ENCODE measurements at places on chromosomes 6 and 20.

GRCh38 chr20:32116079-32116521 is 6.6 kb downstream of the TM9SF4 start:
- no peak for DNase-seq

DNA sequence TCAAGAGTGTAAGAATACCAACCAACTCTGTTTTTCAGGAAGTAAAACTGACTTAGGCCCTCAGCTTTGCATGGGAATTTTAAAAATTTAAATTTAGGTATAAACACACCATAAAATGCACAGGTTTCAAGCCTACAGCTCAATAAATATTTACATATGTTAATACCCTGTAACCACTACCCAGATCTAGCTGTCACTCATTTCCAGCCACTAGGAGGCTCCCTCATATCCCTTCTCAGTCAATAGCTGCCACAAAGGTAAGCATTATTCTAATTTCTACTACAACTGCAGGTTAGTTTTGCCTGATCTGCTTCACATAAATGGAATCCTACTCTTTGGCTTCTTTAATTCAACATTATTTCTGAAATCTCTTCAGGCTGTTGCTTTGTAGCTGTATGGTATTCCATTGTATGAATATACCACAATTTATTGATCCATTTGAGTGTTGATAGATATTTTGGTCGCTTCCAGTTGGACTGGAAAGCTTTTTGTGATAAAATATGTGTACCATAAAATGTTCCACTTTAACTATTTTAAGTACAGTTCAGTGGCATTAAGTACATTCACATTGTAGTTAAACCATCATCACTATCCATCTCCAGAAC is 32.5 kb upstream of the MEI4 start:
- DNase-seq = no peak

DNA sequence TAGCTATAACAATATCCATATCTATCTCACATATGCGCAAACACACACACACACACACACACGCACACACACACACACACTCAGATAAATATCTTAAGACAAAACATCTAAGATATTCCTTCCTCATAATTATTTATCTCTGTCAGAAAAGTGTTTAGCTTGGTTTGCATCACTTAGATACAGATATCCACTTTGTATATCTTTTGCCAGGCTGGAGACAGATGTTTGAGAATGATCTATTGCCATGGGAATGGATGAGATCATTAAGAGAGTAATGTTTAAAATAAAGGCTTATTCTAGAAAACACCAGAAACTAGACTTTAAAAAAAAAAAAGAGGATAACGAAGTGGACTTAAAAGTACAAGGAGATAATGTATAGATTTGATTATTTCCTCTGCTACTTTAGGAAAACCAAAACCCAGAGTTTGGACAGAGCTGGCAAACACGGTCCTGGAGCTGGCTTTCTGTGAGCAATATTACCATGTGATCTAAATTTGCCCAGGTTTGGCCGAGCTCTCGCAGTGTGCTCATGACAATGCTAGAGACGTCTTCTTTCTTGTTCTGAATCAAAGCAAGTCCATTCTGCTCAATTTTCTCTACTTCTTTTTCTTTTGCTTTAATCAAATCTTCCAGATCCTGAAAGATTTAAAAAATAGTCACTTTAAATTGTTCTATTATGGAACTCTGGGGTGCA is 411.8 kb downstream of the SYNE1 start:
- DNase-seq = no peak

DNA sequence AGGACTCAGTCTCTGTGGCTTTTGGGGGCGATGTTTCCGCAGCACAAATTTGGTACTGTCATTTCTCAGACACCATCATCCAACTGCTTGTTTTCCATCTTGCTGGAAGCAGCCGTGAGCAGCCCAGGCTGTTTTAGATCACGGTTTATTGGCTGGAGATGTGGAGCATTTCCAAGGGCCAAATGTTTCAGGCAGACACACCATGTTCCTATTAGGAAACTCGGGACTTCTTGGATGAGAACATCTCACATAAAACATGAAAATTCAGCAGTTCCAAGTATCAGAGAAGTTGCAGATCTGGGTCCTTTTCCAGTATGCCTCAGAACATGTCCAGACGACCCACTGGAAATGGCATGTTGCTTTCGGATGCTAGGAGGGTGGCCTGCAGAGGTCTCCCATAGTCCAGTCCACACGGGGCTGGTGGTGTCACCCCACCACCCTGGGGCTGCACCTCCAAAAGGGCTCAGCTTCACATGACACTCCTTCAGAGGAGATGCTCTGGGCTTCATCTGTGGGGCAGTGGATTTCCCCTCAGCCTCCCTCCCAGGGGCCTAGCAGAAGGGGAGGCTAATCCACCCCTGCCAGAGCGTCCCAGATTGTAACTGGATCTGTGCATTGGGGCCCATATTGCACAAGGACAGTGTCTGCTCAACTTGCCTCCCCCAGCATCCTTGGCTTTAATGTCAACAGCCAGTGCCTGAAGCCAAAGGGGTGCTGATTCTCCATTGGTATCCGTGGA is 176.3 kb downstream of the SCP2D1 start:
- DNase-seq = no peak

GRCh38 chr6:140001821-140002341 is 627.4 kb upstream of the CITED2 start:
- no peak for DNase-seq

GRCh38 chr20:34675993-34676641 is 775 bp downstream of the PIGU start:
- no peak for DNase-seq

- DNase-seq = no peak
These were observed 14.9 kb downstream of the TMEM181 start for GRCh38 chr6:158574800-158575199.

DNA sequence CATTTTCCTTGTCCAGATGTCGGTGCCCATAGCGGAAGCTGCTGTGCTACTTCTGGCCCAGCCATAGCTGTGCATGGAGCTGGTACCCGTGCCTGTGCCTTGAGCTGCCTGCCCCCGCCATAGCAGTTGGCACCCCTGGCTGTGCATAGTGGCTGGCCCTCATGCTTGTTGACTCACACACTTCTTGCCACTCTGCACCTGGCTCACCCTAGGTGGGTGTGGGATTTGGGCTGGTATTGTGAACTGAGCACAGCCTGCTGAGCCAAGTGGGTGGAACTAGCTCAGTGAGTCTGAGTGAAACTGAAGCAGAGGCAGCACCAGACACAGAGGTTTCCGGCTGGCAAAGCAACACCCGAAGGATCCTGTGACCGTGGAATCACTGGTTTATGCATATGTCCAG is 689.5 kb upstream of the EYS start:
- no peak for DNase-seq

GRCh38 chr6:75842732-75843131 is 93.7 kb downstream of the MYO6 start:
- no peak for DNase-seq

DNA sequence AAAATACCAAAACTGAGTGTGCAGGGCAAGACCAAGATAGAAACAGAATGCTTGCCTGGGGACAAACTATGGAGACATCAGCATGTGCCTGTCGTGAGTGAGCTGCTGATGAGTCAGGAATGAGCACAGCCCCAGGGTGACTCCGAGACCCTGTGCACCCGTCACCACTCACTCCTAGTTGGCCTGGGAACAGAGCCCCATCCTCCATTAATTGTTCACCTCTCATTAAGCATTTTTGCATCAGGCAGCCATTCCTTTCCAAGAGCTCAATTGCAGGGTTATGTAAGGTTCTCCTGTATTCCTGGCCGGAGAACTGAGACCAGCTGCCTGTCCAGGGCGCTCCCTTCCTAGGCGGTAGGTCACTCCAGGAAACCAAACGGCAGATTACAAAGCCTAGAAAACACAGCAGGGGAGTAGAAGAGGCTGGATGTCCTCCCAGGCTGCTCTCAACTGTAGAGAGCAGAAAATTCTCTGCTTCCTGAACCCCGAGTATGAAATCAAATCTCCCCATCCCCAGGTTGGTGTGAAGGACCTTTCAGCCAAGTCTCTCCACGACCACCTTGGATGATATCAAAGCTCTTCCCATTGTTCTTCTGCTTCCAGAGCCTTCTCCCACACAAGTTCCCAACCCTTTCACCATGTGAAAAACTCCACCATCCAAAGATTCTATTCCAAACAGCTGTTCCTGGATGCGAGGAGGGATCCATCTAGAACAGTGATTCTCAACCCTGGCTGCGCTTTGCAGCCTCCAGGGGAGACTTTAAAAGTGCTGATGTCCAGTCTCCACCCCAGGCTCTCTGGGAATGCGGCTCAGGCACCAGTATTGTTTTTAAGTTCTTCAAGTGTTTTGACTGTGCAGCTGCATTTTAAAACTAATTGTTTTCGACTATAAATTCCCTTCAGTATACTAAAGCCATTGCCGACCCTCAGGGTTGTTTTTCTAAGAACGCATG is 532.6 kb upstream of the JARID2 start:
- no peak for DNase-seq
